SHP77 (cell line): ENCODE measurements at places on chromosomes 11 and 22.

DNA sequence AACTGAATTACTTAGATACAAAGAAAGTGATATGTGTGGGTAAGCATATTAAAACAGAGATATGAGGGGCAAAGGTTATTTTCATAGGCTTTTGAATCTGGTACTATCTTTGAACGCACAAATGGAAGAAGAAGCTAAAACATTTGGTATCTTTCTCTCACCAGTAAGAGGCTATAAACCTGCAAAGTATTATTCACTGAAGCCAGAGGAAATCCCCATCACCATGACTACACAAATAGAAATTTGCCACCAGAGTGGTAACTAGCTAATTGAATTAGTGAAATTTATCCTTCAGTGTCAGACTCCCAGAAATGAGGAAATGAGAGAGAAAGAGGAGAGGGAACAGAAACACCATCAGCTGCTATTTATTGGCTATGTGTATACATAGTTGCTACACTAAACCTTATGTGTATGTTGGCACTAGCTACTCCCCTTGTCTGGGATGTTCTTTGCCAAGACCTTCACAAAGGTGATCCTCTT is 503.4 kb downstream of the DLG2 start:
- no peak for DNase-seq

GRCh38 chr11:134037046-134037908 is 31.6 kb upstream of the JAM3 start:
- DNase-seq = peak; percentile 58

DNA sequence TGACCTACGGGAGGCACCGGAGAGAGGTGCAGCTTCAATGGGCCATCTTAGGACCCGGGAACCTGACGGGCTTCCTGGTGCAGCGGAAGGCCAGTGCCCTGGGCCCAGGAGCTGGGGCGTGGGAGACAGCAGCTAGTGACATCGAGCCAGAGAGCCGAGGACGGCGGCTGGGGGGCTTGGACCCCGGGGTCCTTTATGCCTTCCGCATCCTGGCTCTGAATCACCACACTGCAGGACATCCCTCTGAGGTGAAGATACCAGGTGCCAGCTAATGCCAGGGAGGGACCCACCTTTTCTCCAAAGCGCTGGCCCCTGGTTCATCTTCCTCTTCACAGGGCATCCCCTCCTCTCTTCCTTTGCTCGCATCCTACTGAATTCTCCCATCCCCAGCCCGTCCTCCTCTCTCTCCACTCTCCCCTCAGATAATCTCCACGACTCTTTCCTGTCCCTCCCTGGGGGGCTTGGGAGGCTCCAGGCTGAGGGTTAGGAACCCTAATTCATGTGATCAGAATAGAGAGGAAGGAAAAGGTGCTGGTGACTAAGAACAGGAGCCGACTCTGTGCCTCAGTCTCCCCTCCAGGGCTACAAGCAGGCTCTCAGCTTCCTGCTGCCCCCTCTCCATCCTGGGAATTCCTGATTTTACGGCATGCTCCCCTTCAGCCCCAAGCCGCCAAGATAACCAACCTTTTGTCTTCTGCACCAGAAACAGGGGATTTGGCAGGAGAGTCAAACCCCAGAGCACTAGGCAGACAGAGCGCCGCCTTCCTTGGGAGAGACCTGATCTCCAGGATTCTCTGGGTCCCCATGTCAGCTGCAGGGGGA is 8.5 kb downstream of the VSIG10L2 start:
- no peak for DNase-seq

- no peak for DNase-seq
These were observed 16.9 kb upstream of the CDC42BPG start for GRCh38 chr11:64861227-64861975.

DNA sequence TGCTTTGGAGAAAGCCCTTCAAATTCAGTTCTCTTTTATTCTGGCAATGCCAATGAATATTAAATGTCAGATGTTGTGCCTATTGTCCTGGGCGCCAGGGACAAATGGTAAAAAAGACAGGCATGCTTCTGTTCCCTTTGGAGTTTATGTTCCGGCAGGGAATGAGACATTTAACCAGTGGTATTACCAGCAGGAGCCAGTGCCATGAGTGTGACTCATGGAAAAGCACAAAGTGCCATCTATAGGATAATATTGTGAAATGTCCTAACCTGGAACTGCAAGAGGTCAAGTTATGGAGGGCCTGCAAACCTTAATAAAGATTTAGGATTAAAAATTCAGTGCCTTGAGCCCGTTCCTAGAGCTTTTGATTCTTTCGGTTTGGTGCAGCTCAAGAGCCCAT is 39.5 kb downstream of the REXO2 start:
- no peak for DNase-seq

DNA sequence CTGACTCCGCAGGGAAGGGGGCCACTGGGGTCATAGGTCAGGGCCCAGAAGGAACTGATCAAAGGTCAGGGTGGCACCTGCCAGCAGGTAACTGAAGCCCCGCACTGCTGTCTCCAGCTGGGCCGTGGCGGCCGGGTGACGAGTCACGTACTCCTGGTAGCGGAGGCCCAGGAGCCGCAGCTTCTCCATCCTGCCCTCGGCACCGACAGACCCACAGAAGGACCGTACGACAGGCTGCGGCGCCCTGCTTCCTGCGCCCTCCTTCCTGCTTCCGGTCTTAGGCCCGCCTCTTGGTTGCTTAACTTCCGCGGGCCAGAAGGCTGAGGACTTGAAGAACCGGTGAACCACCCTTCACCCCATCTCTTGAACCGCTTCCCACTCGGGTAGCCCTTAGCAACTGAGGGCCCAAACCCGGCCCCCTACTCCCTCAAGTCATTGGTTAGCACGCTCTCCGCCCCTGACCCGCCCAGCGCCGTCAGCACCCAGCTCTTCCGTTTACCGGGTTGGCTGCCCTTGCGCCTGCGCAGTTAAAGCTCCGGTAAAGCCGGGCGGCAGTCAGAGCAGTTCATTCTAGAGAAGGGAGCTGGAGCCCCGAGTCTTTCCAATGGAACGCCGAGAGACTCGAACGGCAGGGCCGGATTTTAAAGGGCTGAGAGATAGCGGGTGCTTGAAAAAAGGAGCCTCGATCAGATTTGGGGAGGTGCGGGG is at the start of gene PEX16:
PEX16 (minus strand) TSS at position 255 of the 708 bp plus-strand sequence; CDS start at position 189, 66 bp downstream.
- DNase-seq = peak; percentile 98

DNA sequence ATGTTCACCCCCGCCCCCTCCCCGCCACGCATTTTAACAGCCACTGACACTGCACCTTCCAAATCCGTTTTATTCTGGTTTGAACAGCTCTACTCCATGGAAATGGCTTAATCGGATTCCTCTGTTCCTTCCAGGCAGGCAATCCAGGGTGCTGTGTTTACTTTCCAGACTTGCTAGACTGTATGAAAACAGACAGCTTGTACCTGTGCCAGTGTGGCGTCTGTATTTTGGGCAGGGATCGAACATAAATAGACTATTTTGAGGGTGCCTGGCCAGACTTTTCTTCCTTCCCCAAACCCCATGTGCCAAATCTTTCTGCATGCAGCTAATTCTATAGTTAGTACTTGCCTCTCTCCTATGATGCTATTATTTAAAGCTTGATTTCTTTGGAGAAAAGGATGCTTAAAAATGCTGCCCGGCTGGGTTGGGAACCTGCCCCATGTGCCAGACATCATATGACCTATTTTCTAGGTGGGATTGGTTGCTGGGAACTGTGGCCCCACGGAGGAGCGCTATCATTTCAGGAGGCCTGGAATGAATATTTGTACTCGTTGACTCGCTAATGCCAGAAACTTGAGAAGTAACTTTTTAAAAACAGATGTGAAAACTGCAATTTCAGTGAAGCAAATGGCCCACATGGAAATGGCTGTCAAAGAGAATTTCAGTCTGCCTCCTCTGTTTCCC is 814.8 kb downstream of the BRD1 start:
- DNase-seq = no peak

DNA sequence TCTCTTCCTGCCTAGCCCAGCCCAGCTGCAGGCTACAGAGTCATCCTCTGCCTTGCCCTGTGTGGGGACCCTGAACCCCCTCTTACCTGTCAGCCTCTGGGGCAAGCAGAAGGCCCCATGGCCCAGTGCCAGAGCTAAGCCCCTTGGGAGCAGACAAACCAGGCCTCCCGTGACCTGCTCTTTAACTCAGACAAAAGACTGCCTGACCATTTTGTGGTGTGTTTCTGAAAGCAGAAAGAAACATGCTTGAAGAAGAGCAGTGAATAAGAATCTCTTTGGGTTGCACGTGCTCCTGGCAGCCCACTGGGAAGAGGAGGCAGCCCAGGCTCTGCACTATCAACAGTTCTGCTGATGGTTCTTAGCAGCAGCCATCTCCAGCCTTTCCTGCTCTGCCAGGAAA is 118.6 kb downstream of the GRIK4 start:
- no peak for DNase-seq

- DNase-seq = peak; percentile 32
These were observed 3.0 kb downstream of the YWHAH start for GRCh38 chr22:31947296-31947695.

- DNase-seq = no peak
These were observed 40.5 kb upstream of the PRDM11 start for GRCh38 chr11:45105984-45106375.

GRCh38 chr11:10930972-10931760 is 73.3 kb upstream of the ZBED5 start:
- no peak for DNase-seq

DNA sequence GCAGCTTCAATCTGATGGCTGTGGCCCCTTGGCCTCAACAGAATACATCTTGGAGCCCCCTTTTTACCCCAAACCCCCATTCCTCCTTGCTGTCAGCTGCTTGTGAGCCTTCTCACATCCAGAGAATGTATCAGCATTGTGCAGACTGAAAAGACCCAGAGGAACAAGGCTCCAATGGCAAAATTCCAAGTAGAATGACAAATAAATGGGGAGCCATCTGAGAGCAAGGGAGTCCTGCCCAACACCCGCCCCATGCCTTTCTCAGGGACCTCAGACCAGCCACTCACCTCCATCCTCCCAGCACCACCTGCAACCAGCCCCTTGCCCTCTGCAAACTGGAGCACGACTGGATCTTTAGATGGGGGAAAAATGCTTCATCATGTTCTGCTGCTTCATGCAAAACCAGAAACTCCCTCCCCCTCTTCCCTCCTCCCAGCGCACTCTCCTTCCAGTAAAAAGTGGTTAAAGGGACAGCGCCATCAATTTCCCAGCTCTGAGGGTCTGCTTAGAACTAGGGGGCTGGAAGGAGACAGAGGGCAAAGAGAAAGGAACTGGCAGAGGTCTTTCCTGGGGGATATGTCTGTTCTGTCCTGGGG is 2.2 kb upstream of the NEFH start:
- DNase-seq = peak; percentile 54

- DNase-seq = no peak
These were observed 321.6 kb upstream of the TENM4 start for GRCh38 chr11:79762279-79762921.

DNA sequence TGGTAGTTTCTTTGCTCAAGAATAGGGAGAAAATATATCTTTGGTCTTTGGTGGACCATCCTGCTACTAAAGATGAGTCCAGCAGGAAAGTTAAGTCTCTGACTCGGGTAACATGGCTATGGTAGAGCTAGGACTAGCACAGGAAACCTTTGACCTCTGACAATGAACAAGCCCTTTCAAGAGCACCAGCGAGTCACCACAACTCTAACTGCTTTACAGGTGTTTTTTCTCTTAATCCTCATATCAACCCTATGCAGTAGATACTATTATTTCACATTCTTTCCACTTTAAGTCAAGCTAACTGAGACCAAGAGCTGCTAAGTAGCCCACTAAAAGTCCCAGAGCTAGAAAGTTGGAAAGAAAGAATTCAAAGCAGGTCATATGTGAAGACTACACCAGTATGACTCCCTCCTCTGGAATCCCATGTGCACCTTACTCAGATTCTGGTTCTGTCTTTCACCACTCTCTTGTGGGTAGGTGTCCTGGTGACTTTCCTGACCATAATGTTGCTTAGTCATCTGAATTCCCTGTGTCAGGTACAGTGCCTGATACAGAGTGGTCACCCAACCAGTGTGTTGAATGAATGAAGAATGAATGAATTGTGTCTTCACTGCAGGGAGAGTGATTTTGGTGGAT is 53.8 kb upstream of the ME3 start:
- DNase-seq = no peak

DNA sequence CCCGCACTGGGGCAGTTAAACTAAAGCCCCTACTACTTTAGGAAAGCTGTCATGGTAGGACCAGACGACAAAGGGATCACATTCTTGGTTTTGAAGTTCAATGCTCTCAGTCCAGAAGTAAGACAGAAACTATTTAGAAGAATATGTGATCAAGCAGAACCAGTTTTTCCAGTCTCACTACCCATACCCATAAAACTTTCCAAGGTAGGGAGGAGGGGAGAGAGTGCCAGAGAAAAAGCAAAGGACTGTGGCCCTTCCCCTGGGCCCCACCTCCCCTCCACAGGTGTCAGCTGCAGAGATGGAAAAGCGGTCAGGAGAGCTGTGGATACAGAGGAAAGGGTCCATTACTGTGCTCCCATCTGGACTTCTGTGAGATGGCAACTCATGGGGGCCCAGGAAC is 587.1 kb downstream of the SOX6 start:
- DNase-seq = no peak

GRCh38 chr22:48088251-48088650 is 1325.8 kb downstream of the TBC1D22A start:
- DNase-seq = no peak

- no peak for DNase-seq
These were observed 145.7 kb upstream of the TRPC6 start for GRCh38 chr11:101729406-101730078.

GRCh38 chr11:75868990-75869389 is 54.0 kb downstream of the UVRAG start:
- no peak for DNase-seq

- no peak for DNase-seq
These were observed 36.5 kb downstream of the TENM4 start for GRCh38 chr11:79404325-79404724.

DNA sequence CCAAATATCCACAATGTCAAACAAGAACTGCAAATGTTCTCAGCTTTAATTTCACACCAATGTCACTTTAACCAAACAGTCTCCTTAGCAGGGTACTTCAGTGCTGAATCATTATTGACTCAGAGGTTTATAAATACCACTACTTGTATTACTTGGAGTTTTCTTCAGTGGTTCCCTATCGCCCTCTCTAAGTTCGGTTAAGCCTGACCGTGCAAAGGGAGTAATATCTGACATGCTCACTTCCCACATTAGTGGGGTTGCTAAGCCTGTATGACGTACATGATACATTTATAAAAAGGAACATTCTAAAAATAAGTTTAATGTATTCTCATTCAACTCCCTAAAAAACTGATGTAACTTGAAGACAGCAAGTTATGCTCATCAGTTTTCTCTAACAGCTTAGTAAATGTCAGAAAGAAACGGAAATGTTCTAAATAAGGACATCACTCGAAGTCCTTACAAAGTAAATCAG is 93.1 kb upstream of the ZC3H12C start:
- no peak for DNase-seq

GRCh38 chr11:120181376-120181975 is 29.4 kb upstream of the OAF start:
- DNase-seq = no peak
